K562 (cell line): ENCODE measurements at places on chromosomes 4 and X. TPM values are rescaled to one million over a fixed set of nuclear protein-coding genes. Genes with fewer than 3 reads are reported as not detected.
A peak's percentile ranks its signal among the peaks of the same experiment; 100 is the strongest.

DNA sequence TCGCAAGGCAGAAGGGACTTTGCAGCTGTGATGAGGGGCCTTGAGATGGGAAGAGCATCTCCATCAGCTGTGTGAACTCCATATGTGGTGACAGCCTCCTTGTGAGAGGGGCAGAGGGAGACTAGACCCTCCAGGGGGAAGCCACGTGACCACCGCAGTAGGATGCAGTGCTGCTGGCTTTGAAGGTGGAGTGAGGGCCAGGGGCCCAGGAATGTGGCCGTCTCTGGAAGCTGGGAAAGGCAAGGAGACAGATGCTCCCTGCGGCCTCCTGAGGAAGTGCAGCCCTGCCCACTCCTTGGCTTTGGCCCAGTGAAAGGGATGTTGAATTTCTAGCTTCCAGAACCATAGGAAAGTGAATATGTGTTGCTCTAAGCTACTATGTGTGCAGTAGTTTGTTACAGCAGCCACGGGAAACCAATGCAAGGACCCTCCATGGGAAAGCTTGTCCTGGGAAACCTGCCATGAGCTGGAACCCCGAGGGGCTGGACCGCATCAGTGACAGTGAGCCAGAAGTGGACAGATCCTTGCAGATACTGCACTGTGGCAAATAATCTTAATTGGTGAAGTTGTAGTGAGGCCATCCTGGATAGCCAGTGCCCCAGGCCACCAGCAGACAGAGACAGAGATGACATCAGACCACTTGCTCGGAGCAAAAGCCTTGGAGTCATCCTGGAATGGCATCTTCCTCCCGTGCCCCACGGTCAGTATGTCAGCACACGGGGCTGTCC, 35.4 kb upstream of the SORCS2 start:
- peak; percentile 20 for DNase-seq

Gene AFM
- polyA plus RNA-seq: 0.13 TPM in 1 of 2 replicates, not detected in the other

GRCh38 chr4:70518716-70519115, 347 bp downstream of the AMTN start:
- no peak for DNase-seq

DNA sequence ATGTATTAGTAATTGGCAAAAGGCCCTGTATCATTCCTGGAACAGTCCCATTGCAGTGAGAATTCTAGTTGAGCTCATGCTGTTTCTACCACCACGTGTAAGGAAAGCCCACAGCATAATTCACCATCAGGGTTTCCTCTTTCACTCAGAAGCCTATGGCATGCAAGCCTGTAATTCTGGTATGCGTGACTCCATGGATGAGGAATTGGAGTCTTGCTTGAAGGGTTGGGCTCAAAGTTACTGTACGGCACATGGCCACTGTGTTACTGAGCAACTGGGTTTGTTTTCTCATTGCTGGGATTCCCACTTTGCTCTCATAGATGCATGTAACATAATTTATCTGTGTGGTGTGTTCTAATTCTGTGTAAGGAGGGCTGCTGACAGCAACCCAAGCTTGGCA, 132.3 kb upstream of the NR3C2 start:
- no peak for DNase-seq

DNA sequence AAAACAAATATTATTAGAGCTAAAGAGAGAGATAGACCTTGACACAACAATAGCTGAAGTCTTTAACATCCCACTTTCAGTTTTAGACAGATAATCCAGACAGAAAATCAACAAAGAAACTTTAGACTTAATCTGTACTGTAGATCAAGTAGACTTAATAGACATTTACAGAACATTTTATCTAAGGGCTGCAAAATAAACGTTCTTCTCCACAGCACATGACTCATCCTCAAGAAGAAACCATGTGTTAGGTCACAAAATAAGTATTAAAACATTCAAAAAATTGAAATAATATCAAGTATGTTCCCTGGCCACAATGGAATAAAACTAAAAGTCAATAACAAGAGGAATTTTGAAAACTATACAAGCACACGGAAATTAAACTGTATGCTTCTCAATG, 1510.3 kb upstream of the PCDH10 start:
- no peak for DNase-seq

DNA sequence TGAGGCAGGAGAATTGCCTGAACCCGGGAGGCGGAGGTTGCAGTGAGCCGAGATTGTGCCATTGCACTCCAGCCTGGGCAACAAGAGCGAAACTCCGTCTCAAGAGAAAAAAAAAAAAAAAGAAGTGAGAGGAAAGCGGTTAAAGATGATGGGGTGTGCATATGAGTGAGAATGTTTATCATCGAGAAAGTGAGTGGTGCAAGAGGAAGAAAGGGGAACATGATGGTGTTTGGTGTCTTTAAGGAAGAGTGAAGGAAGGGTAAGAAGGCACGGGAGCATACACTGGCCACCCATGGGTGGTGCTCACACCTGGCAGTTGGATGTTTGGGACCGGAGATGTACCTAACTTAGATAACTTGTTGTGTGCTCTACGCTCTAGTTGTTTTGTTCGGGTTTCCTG, 62.2 kb downstream of the STOX2 start:
- DNase-seq: no peak
